ENCODE measurements at places on chromosomes 5 and 9.

DNA sequence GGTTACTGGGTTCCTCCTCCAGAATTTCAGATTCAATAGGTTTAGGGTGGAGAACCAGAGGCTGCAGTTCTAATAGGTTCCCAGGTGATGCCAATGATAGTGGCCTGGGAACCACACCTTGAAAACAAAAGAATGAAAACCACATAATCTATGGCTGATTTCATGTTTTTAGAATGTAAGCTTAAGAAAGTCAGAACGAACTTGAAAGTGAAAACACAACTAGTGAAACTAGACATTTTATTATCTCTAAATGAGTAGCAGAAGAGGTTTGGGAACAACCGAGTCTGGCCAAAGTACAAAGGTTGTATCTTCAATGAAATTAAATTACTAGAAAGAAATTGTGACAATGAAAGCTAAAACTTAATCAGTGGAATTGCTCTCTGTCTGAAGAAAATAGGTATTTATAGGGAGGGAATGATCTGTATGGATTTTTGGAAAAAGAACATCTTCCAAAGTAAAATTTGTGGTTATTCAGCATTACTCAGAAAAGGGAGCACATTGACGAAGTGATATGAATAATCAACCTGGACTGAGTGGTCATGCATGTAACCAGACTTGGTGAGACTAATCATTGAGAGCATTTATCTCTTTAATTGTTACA, 24.9 kb upstream of the CEP120 start:
- DNase-seq = no peak

DNA sequence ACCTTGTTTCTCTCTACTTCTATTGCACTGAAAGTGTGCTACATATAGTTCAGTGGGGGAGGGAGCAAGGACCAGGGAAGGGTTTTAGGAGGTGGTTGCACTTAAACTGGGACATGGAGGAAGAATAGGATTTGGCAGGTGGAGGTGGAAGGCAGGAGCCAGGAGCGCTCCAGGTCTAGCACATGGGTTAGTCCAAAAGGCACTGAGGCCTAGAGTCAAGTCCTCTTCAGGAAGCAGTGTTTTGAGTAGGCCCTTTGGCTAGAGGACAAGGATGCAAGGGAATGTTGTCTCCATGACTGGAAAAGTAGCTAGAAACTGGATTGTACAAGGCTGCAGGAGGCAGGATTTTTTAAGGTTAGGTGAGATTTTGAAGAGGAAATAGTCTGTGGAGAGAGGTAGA, 31.5 kb downstream of the AOPEP start:
- no peak for DNase-seq

- peak; percentile 42 for DNase-seq
Observed at GRCh38 chr9:72586388-72587130, 65.2 kb downstream of the TMC1 start.

DNA sequence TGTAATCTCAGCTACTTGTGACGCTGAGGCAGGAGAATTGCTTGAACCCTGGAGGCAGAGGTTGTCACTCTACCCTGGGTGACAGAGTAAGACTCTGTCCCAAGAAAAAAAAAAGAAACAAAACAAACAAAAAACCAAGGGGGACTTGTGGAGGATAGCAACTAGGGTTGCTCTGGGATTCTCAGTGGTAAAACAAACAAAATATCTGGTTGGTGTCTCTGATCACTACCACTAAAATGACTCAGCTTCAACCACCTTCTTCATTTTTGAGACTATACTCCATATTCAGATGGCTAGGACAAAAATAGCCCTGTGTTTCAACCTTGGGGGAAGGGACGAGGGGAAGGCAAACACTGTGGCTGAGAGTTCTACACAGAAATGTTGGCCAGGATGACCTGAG, 110.3 kb downstream of the ARRDC3 start:
- no peak for DNase-seq

GRCh38 chr5:2746561-2747032, 4.9 kb downstream of the IRX2 start:
- DNase-seq = no peak

DNA sequence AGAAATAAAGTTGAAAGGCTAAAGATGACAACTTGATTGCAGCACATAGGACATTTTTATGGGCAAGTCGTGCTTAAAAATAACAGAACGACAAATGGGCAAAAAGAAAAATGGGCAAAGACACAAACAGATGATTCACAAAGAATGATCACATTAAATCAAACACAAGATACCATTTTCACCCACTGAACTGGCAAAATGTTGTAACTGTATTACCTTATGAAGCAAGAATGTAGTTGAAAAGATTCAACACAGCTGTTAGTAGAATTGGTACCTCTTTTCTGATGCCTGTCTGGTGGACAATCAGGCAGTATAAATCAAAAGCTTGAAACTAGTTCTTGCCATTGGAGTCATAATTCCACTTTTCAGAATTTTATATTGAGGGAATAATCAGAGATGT, 81.0 kb upstream of the PALM2AKAP2 start:
- no peak for DNase-seq

GRCh38 chr9:131279863-131280570, 3.7 kb upstream of the FAM78A start:
- no peak for DNase-seq

DNA sequence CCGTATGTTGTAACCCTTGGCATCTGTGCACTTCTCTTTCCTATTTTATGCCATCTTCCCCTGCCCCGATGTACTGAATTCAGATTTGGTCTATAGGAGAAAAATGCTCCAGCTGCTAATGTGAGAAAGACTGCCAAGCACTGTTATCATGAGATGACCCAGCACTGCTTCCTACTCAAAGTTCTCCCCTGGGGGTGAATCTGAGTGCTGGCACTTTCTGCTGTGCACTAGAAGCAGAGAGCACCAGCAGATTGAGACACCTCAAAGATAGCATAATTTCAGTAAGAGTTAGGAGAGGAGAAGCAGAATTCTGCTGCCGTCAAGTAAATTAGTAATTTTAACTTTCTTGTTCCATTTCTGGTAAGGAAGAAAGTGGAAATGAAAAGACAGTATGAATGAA, 92.8 kb upstream of the ACOT12 start:
- DNase-seq = no peak

DNA sequence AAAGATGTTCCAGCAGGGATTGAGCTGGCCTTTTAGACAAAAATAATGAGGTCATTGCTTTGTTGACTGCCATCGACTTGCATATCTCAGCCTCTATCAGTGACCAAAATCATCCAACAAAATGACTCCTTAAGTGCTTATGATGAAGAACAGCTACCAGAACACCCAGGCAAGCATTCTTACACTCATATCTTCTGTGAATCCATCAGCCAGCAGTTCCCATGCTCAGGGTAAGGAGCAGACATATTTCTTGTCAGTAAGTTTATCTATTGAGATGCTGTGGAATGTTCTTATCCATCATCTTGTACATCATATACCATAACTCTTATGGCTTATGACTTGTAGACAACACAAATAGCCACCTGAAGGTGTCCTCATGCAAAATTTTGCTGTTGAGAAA, 20.2 kb upstream of the SPDL1 start:
- DNase-seq = no peak

DNA sequence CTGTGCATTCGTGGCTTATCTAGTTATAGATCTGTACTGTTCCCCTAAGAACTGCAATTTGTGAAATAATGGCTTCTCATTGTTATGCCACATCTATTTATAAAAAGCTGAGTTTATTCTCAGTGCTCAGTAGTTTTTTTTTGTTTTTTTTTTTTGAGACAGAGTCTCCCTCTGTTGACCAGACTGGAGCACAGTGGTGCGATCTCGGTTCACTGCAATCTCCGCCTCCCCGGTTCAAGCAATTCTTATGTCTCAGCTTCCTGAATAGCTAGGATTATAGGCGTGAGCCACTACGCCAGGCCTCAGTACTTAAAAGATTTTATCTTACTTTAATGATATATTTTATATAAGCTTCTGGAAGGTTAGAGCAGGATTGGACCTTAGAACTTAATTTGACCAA, 19.0 kb downstream of the SEC61B start:
- DNase-seq = peak; percentile 53

- DNase-seq = peak; percentile 42
Observed at GRCh38 chr9:130537346-130538050, 41.9 kb upstream of the FUBP3 start.

DNA sequence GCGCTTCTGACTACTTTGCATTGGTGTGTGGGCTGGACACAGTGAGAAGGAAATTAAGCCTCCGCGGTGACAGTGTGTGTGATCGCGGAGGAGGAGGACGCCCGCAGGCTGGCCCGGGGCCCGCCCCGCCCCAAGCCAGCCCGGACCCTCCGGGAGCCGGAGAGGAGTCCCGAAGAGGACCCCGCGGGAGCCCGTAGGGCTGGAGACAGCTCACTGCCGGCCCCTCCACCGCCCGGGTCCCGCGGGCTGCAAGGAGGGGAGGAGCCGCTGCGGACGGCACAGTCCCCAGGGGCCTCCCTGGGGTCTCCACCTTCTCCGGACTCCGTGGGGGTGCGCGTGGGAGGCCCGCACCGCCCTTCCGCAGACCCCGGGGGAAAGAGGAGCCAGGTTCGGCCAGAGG, 146.4 kb upstream of the ERCC6L2 start:
- DNase-seq = no peak

GRCh38 chr9:134390947-134391318, 64.7 kb downstream of the RXRA start:
- DNase-seq = no peak

GRCh38 chr5:14261235-14261634, 118.1 kb downstream of the TRIO start:
- no peak for DNase-seq

- DNase-seq = peak; percentile 38
Observed at GRCh38 chr9:14311171-14311949, 2.6 kb downstream of the NFIB start.

DNA sequence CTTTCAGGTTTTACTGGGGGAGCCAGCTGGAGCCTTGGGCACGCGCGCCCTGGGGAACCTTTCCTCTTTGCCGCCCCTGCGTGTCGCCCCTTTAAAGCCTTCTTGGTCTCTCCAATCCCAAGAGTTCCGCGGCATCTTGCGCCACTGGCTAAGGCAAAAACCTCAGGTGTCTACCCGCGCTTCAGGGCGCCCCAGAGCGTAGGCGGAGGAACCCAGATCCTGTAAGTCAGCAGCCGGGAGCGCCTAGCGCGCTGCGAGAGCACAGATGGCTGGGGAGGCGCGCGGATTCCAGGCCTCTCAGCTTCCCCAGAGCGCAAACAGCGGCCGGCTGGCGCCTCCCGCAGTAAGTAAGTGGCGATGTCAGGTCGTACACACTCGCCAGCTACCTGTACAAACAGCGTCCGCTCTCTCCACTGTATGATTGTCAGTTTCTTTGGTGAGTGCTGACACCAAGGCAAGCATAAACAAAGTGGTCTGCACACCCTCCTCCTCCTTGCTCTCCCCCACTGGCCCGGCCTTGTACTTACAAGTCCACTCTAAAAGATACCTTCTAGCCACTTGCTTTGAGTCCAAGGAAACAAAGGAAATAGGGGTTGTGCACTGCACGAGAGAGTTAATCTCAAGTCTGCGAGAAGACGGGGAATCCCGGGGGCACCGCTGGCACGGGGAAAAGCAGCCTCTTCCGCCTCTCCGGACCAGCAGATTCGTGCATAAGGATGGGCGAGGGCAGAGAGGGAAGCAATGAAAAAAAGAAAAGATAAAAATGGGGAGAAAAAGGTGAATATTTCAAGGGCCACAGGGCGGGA, 2.9 kb downstream of the HTR1A start:
- no peak for DNase-seq

GRCh38 chr9:4987961-4988421, 2.9 kb downstream of the JAK2 start:
- DNase-seq = peak; percentile 83

DNA sequence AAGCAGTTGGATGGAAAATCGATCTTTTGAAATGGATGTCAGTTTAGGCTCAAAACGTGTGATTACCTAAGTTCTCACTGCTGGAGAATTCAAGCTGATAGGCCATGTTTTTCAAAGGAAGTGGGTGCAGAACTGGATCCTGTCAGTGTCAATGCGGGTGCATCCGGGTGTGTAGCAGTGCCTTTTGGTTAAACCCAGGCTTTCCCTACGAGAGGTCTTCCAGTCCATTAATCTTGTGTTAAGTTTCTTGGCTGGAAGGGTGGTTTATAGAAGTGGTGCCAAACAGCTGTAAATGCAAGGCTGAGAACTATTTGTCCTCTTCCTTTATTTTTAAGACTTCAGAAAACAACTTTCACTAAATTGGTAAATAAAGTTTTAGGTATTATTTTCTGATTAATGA, 71.9 kb downstream of the DAPK1 start:
- peak; percentile 95 for DNase-seq

DNA sequence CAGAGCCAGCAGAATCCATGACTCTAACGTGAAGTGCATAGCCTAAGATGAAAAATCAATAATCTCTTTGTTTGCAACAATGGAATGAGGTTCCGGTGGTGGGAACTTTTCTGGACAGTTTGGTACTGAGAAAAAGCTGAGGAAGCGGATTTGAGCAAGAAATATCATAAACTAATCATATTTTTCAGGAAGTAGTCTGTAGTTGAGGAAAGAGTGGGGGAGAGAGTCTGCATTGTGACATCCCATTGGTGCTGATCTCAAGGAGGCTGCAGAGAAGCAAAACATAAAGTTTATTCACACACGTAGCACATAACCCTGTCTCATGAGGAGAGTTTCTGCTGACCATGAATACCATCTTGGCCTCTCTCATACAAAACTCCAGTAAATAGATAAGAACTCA, 15.8 kb upstream of the FCHO2 start:
- peak; percentile 37 for DNase-seq

DNA sequence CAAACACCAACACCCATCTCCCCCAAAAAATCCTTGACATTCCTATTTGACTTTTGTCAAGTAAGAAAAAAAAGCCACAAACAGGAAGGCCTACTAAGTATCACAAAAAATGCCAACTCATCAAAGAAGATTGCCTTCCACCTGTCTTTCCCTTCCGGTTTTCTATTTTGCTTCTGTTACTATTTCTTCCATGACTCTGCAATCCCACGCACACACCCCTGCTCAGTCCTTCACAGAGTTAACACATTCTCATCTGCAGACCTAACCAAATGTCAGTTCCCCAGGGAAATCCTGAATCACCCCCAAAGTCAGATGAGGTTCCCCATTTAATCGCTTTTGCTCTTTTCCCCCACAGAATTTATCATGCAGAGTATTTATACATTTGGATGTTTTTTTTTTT, 15.1 kb downstream of the LPAR1 start:
- DNase-seq = no peak

DNA sequence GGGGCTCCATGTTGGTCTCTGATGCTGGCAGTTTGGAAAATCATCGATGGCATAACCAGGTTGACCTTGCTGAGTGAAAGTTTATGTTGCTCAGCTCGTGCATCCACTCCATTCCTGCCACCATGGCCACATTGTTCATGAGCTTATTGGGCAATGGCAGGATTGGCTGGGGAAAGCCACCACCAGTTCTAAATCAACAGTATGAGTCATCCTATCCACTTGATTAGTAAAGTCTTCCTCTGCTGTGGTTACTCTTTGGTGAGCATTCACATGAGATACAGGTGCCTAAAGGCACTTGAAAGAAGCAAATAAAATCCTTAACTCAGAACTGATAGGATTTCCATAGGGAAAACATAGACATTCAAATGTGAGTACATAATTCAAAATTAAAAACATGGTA, 131.8 kb upstream of the FBN2 start:
- DNase-seq = no peak

- DNase-seq = no peak
Observed at GRCh38 chr9:75601280-75601679, 289.2 kb upstream of the PCSK5 start.

GRCh38 chr5:131209506-131210150, 38.9 kb downstream of the LYRM7 start:
- DNase-seq = no peak
